ENCODE measurements at places on chromosomes 5 and 9.
A peak's percentile ranks its signal among the peaks of the same experiment; 100 is the strongest.

DNA sequence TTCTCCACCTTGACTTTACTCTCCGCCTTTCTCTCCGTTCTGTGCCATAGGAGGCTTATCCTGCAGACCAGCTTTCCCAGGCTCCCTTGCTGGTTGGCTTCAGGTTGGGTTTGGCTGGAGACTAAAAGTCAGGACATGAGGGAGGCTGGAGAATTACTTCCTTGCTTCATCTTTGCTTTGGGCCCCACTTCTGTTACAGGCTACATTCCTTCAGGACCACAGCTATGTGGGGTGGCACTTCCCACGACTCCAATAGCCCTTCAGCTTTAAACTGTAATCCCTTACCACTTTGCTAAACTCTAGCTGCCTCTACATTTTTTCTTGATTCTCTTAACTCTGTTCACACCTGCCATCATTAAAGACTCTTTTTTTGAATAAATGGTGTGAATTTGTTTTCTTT lies 186.7 kb upstream of the NR4A3 start:
- no peak for DNase-seq

DNA sequence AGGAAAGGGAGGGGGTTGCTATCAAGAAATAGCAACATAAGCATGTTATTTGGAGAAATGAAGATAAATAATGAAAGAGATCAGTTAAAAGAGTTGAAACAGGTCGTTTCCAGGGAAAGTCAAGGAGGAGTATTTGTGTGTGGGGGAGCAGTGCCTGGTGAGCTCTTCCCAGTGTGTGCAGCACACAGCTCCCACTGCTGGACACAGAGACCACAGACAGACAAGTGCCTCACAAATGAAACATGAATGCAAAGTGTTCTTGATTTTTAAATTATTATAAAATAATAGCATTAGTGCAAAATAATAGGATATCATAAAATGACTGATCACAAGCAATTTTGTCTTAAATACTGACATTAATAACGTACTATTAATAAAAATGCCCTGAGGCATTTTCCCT lies 40.8 kb downstream of the LIFR start:
- DNase-seq, result no peak

- DNase-seq, result no peak
These were observed 7.4 kb downstream of the C5orf46 start for GRCh38 chr5:147898875-147899401.

DNA sequence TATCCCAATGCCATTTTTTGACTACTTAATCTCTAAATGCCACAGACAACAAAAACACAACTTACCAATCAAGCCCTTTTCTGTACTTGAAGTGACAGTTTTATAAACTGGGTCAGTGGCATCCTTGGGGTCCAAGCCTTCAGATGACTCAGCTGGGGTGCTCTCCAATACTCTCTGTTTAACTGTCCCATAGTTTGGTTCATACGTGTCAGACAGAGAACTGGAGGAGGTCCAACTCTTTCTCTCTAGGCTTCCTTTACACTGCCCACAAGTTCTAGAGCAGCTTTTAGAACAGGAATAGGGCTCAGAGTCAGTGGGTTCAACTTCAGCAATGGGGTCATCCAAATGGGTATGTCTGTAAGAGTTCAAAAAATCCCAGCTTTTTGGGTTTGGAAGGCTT lies 166.9 kb downstream of the CDC42SE2 start:
- no peak for DNase-seq

DNA sequence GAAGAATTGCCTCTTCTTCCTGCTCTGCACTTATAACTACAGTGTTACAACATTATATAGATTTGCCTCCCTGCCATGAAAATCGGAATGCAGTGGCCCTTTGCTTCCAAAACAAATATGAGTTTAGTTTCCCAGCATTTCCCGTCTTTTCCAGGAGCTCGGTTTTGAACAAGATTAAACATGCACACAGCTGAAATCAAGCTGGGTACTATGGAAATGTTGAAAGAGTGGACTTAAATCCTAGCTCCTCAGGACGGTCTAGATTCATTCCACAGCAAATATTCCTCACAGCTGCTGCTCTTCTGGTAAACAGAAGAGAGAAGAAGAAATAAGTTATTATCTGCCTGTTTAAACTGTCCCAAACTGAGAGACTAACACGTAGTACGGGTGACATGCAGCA lies 161.4 kb downstream of the PIK3R1 start:
- DNase-seq, result no peak

- no peak for DNase-seq
These were observed 204.1 kb downstream of the EBF1 start for GRCh38 chr5:158895588-158895987.

GRCh38 chr5:17340819-17341218 lies 123.4 kb downstream of the BASP1 start:
- no peak for DNase-seq

DNA sequence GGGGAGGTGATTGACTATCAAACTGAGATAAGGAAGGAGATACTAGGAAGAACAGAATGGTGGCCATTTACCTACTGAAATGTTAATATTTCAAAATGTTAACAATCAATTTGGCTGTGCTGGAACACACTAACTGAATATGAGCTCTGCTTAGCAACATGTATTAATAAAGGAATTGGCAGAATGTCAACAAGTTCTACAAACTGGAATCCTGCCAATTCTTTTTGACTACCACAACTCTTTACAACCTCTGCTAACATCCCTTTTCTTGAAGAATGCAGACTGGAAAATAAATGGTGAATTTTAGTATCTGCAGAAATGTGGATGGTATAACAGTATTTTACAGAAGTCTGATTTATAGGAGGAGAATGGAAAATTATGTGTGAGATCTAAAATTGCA lies 446.4 kb downstream of the ISL1 start:
- DNase-seq, result no peak

DNA sequence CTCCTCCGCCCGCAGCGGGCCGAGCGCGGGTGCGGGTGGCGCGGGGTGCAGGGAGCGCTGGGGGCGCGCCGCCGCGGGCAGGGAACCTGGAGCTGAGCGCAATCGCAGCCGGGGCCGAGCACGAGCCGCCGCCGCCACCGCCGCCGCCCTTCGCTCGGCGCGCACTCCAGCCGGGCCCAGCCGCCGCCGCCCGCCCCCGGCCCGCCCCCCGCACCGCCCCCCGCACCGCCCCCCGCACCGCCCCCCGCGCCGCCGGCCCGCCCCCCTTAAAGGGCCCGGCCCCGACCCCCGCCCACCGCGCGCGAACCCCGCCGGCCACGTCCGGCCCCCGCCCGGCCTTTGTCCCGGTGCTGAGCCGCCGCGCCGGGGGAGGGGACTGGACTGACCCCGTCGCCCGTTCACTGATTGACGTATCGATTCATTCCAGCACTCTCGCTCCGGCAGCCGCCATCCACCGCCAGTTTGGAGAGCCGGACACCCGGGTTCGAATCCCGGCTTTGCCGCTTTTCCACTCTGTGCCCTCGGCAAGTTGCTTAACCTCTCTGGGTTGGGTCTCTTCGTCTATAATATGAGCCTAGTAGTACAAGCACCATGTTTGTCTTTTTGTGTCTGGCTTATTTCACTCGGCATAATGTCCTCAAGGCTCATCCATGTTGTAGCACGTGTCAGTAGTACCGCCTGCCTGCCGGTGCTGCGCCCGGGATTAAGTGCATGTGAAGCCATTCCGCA lies at the start of gene SH3PXD2B:
Gene SH3PXD2B (minus strand): TSS at position 168 of the 729 bp plus-strand sequence. CDS start 173 bp downstream, outside the sequence.
- no peak for DNase-seq

DNA sequence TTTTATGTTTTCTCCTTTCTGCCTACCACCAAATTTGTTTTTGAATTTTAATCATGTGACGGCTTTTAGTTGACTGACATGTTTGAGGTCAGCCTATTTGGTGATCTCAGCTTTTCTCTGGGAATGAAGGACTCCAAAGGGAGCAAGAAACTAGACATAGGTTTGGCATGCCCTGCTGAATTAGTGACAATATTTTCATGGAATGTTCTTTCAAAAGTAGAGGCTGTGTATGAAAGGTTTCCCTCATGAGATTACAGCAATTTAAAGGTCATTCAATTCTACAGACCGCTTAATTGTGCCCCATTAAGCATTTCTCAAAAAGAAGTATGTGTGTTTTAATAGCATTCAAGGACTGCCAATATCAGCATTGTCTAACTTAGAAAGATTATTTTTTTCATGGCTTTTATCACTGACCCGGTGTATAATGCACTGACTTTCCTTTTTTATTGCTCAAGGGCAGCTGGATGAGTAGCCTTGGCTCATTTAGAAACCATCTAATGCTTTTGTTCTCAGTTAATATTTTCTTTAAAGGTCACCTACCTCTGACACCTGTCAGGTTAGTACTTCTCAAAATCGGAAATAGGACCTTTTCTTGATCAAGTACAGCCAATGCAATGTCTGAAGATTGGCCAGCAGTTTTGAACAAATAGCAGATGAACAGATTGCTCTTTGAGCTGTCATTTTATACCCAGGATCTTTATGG lies 8.1 kb upstream of the MLLT3 start:
- DNase-seq, result no peak

DNA sequence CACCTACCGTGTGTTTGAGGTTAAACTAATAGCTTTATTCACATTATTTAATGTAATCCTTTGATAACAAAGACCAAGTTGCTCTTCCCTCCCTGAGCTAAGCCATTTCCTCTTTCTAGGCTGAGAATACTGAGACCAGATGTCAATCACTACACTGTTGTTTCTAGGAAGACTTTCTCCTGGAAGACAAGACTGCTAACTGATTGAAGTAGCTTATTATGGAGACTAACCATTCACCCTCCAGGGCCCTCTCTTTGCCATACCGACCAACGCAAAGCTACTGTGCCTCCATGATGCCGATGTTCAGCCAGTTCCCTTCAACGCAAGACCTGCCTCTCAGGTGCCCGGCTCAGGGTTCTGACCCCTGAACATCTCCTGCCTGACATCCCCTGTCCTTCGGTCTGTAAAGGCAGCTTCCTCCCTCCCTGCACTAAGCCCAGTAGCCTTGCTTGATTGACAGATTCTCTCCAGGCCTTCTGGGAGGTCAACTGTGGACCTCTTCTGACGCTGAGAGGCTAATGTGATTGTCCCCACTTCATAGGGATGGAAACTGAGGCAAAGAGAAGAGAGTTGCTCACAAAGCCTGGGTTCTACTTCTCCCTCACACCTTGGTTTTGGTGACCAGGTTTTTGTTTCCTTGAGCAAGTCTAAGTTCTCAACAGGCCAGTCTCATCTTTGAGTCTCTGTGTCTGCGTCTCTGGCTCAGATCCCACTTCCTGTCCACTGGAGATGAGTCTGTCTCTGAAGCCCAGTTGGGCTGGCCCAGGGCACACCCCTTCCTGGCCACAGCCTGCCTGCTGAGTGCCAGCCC lies 259.7 kb upstream of the IRX2 start:
- DNase-seq, result peak; percentile 39

DNA sequence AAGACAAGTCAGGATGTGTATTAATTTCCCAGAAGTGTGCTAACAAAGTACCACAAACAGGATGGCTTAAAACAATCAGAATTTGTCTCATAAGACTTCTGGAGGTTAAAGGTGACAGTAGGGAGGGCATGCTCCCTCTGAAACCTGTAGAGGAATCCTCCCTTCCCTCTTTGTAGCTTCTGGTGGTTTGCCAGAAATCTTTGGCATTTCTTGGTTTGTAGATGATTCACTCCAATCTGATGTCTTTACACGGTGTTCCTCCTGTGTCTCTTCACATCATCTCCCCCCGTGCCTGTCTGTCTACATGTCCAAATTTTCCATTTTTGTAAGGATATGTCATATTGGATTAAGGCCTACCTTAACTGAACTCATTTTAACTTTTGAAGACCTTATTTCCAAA lies 471.5 kb downstream of the ZNF608 start:
- no peak for DNase-seq

GRCh38 chr9:15349892-15350761 lies 43.1 kb upstream of the TTC39B start:
- DNase-seq, result no peak

GRCh38 chr9:128473104-128473503 lies 17.3 kb downstream of the ODF2 start:
- DNase-seq, result peak; percentile 8

DNA sequence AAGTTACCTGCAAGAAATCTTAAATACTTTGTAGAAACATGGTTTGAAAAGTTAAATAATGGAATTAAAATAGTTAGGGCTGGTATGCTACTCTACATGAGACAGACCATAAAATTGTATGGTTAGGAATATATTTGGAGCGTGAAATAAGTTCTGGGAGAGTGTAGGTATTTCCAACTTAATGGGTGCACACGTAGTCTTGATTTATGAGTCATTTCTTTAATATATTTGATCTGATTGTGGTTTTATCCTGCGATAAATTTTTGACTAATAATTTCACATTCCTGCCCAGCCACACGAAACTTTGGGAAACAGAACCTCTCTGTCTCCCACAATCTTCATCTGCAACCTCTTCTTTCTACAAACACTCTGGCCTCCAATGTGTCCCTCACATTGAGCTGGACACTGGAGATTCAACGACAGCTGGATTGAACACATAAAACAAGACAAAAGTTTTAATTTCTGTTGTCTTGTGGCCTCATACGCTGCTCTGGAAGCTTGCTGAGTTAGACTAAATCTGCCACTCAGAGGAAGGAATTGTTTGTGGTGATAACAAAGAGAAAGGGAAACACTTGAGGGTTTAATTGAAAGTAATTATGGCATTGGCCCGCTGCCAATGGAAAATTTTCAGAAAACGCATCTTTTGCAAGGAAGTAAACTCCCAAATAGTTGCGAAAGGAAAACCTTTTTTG lies 201.8 kb upstream of the ZNF608 start:
- peak; percentile 46 for DNase-seq

DNA sequence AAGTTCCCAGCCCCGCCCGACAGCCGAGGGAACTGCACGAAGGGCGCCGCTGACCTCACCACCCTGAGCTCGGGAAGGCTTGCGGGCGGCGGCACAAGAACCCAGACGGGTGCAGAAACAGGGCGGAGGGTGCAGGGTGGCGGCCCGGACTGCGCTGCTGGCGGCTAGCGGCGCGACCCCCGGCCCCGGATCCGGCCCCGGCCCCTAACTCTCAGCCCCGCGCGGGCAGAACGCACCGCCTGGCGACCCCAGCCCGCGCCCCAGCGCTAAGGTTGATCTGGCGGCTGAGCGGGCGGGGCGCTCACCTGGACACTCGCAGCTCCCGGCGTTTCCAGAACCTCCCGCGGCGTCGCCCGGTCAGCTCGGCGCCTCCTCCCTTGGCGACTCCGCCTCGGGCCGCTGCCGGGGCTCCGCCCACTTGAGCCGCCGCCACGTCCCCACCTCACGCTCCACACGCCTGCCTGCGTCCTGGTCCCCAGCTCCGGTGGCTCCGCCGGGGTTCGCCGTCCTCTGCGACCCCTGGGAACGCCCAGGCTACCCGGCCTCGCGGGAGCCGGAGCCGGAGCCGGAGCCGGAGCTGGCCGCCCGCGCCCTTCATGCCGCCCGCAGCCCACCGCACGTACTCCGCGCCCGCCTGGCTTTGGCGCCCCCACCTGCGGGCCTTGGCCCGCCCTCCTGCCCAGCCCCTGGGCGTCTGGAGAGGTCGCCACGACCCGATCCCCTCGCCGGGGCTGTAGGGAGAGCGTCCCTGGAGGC lies at the start of gene P4HA2:
Gene P4HA2 (minus strand): TSS at position 369 of the 756 bp plus-strand sequence. CDS start 9,227 bp downstream, outside the sequence.
- no peak for DNase-seq

DNA sequence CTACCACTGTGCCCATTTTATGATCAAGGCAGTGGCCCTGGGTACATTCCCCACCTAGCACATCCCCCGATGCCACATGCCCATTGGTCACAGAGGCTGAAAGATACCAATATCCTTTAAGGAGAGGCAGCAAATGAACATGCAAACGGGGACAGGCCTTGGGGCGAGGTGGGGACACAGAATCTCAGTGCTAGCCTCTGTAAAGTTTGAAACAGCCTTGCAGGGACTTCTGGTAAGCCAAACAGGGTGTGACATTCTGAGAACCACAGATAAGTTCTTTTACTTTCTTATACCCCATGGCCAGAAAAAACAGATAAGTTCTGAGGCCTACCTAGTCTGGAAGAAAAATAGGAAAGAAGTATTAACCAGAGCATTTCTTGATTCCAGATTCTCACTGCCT lies 60.5 kb downstream of the ACER2 start:
- DNase-seq, result no peak

- peak; percentile 48 for DNase-seq
These were observed 24.6 kb downstream of the NR2F1 start for GRCh38 chr5:93607367-93608258.
